Type B pancreatic cell (in vitro differentiated cells): ENCODE measurements at places on chromosomes 7 and 10.

GRCh38 chr7:100481466-100481865, 2.3 kb upstream of the NYAP1 start:
- no peak for DNase-seq

DNA sequence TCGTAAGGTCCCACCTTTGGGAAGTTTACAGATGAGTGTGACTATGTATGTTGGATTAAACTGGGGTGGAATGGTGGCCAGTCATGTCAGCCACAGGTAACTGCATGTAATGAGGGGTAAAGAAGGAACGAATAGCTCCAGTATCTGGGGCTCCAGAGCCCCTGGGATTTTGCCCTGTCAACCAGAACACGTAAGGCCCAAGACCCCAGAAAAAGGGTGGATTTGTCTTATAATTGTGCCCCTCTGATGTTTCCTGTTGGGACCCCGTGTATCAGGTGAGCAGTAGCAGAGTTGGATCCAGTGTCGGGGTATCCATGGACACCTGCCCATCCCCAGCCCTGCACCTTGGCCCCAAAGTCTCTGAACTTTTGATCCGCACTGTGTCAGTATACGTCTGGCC, 76.9 kb downstream of the ADARB2 start:
- no peak for DNase-seq

DNA sequence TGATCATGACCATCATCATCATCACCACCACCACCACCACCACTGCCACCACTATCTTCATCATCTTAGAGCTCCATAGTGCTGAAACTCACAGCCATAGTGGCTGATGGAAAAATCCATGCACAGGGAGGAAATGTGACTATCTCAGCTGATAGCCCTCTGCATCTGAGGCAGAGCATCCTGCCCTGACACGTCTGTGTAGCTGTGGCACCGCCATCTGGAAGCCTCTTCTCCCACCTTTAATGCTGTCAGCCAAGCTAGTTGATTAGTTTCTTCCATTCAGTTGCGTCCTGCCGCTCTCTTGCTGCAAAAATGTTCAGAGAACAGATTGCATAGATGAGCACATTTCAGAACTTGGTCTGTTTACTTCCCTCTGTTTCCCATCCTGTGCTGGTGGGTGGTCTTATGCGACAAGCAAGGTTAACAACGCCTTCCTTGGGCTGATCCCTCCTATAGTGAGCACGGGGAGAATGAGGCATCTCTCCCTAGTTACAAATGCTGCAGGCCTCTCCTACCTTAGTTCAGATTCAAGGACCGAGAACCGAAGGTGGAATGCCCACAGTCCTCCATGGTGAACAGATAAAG, 478.6 kb downstream of the PLXNA4 start:
- DNase-seq: no peak

DNA sequence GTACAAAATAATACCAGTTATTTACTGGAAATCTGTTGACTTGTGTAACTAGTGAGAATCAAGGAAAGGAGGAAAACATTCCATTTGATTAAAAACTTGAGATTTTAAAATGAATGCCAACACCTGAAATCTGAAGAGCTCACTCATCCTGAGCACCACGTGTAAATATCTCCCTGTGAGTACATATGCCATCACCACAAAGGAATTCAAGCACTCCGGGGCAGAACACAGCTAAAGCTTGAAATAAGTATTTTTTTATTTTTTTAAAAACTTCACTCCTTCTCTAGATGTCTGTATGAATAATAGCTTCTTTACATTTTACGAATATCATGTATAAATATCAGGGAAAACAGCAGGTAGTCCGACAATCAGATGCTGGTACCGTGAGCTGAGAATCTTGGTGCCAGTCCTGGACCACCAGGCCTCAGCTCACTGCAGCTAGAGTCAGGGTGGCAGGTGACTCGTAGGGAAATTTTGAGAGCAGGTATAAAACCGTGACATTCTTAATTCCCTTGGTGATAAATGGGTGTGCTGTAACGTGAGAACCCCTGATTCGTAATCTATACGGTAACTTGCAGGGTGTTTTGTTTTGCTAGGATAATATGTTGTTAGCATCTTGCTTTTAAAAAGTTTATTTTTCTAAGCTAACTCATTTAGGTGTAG, 12.7 kb downstream of the LMTK2 start:
- DNase-seq: no peak

- no peak for DNase-seq
Measured at GRCh38 chr10:102473445-102474331, 22.3 kb upstream of the C10orf95 start.

DNA sequence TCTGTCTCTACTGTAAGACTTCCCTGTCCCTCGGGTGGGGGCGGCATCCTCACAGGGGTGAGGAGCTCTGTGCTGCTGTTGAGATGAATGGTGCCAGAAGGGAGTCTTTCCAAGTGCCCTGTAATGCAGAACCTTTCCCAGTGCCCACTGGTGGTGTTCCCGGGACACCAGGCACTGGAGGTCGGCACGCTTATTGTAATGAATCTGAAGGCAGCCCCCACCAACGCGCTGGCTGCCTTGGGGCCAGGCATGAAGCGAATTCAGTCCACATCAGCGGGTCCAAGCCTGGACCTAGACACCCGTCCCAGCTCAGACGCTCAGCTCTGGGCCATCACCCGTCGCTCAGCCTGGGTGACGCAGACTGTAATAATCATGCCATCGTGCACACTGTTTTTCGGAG, 592.9 kb downstream of the DNAJB6 start:
- DNase-seq: no peak

DNA sequence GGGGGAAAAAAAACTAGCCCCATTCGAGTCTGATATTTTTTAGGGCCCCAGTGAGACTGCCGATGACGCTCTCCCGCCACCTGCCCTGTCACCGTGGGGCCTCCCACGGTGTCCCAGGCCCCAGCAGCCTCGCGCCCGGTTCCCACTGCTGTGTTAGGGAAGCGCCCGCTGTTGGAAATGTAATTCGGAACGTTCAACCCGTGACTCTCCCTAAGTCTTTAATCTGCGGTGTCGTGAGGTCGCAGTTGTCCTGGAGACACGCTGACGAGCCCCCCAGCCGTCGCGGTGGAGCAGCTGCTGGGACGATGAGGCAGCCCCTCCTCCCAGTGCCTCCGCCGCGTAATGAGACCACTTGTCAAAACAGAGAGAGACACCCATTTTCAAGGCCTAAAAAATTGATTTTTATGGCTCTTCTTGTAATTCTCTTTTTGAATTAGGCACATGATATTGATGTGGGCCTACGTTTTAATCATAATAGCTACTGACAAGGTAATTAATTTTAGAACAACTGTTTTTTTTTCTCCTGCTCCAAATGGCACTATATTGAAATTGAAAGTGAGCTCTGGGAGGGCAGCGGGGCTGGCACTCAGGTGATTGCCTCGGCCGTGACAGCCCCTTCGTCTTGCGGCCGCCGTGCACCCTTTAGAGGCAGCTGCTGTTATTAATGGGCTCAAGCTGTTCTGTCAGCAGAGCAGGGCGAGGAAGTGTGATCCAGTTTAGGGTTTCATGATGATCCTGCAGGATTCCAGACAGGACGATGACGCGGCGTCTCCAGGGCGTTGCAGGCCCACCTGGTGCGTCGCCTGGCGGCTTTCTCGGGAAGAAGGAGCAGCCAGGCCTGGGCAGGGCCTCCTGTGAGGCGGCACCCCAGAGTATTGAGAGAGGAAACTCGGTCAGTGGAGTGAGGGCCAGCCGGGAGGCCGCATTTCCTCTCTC, 63.3 kb downstream of the NKX6-2 start:
- DNase-seq: no peak

- no peak for DNase-seq
Measured at GRCh38 chr7:88867158-88867557, 71.6 kb upstream of the TEX47 start.

GRCh38 chr7:111053035-111053434, 37.9 kb upstream of the LRRN3 start:
- DNase-seq: no peak

- DNase-seq: peak; percentile 56
Measured at GRCh38 chr7:30923009-30923773, 11.5 kb downstream of the AQP1 start.

DNA sequence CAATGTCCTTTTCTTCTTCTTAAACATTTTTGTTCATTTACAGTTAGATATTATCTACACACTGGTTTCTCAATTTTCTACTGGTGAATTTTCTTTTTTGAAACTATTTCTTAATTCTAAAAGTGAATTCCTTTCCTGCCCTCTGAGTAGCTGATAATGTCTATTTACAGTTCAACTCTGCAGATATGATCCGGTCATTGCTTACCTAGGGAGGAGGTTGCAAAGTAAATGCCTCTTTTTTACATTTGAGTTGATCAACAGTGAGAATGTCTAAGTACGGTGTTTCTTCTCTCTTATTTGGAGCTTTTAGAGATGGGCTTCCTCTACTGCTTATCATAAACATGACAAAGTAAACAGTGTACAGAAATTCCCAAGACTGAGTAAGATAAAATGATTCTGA, 20.6 kb upstream of the ORC5 start:
- no peak for DNase-seq

DNA sequence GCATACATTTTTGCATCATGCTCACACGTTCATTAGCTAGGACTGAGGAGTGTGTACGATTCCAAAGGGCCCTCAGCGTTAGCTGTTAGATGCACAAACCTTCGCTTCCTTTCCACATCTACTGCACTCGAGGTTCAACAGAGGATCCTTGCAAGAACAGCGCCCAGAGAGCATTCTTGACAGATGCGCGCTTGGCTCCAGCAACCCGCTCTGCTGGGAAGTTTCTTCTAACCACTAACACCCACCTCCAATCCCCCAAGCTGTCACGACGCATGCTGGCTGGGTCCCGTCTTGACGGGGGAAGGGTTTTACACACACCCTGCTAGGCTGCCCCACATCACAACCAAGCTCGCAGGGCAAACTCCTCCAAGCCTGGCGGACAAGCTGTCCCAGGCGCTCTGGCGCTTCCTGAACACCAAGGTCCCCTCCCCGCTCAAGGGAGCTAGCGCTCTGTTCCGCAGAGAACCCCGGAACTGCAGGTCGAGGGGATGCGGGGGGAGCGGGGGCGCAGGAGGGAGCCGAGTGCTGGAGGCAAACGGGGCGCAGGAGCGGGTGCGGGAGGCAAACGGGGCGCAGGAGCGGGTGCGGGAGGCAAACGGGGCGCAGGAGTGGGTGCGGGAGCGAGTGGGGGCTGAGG, 653 bp upstream of the ADRB1 start:
- DNase-seq: no peak

- DNase-seq: no peak
Measured at GRCh38 chr10:3830946-3831345, 45.9 kb upstream of the KLF6 start.

- DNase-seq: no peak
Measured at GRCh38 chr10:114642729-114643128, 15.3 kb downstream of the ABLIM1 start.

- no peak for DNase-seq
Measured at GRCh38 chr7:92916770-92917224, 80.4 kb upstream of the CDK6 start.

GRCh38 chr10:16965740-16966447, 148.7 kb upstream of the RSU1 start:
- DNase-seq: no peak

DNA sequence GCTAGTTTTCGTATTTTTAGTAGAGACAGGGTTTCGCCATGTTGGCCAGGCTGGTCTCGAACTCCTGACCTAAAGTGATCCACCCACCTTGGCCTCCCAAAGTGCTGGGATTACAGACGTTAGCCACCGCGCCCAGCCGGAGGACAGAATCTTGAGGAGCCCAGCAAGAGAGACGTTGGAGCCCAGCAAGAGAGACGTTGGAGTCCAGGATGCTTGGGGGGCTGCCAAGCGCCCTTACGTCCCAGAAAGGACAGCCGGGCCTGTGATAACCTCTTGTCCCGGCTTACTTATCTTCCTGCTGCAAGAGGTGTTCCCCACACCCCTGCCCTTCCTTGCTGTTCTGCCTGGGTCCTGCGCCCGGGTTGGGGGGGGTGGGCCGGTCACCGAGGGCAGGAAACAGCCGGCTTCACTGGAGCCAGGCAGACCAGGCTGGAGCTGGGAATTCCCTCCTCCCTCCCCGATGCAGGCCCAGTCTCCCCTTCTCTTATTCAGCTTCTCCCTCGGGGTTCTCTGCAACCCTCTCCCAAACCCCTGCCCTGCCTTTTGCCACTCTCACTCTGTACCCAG, 1.9 kb upstream of the EPHB4 start:
- no peak for DNase-seq

DNA sequence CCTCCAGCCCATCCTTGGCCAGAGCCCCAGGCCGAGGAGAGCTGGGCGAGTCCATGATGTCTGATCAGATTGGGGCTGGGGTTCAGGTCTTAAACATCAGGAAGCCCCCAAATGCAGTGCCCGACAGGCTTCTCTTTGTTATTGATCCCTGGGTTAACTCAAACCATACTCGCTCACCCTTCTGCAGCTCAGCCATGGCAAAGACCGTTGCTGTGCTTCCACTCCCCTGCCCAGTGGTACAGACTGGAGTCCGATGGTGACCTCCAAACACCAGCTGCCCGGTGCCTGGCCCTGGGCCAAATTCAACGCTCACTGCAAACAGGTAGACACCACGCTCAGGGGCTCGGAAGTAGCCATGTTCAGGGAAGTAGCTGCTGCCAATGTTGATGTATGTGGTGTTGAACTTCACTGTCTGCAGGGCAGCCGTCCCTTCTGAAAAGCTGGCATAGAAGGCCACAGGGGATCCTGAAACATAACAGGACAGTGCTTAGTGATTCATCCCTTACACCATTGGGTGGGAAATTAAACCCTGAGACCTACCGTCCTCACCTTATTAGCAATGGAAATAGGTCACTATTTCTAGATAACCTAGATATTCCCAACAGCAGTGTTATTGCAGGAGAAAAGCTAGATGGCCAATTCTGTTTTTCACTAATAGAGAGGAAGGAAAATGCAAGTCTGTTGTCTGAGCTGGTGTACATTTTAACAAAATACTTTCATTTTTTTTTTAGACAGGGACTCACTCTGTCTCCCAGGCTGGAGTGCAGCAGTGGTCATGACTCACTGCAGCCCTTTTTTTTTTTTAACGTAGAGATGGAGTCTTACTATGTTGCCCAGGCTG, 20.5 kb downstream of the MMRN2 start:
- no peak for DNase-seq

DNA sequence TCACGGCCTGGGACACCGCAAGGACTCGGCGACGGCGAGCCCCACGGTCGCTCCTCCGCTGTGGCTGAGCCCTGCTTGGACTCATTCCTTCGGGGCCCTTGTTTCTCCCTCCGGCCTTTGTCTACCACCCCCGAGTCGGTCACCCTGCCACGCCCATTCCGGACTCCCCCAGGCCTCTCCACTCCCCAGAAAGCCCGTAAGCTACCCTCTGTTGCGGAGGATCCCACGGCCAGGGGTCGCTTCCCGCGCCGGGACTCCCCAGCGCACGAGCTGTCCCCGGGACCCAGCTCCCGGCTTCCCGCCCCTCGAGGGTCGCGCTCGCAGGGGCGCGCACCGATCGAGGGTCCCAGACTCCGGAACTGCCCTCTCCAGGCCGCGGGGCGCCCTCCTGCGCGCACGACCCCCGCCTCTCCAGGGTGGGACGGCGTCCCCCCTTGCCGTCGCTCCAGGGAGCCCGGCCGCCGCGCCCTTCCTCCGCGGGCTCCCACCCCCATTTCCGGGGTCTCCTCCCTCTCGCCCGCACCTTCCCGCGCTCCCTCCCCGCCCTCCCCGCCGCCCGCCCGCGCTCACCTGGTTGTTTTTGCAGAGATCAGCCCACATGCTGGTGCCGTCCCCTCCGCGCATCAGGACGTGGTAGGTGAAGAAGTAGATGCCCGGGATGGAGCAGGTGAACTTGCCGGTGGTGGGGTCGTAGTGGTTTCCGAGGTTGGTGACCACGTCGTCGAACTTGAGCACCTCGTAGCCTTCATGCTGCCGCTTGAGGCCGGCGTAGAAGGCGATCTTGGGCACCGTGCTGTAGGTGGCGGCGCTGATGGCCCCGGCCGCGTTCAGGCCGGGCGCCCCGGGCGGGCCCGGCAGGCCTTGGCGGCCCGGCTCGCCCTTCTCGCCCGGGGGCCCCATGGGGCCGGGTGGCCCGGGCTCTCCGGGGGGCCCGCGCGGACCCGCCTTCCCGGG, 1.5 kb downstream of the C1QL3 start:
- DNase-seq: no peak
